ENCODE measurements at places on chromosomes 5 and 9.

GRCh38 chr9:109466623-109467590 lies 31.2 kb downstream of the PTPN3 start:
- DNase-seq = peak; percentile 79

GRCh38 chr9:9921805-9922204 lies 691.0 kb downstream of the PTPRD start:
- no peak for DNase-seq

DNA sequence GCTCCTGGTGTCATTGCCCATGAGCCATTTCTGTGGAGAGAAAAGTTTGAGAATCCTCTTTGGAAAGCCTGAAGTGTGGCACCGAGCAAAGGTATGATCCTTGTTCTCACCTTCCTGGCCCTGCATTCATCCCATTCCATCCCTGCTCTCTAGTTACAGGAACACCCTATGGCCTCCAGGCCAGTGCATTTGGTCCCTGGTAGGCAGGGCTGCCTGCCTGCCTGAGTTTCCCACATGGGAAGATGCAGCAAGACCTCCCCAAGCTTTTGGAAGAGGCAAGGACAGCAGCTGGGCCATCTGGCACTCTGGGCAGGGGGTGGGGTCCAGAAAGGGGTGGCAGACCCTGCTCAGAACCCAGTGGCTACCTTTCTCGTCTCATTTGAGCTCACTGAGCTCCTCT lies 24.5 kb downstream of the IGIP start:
- no peak for DNase-seq

DNA sequence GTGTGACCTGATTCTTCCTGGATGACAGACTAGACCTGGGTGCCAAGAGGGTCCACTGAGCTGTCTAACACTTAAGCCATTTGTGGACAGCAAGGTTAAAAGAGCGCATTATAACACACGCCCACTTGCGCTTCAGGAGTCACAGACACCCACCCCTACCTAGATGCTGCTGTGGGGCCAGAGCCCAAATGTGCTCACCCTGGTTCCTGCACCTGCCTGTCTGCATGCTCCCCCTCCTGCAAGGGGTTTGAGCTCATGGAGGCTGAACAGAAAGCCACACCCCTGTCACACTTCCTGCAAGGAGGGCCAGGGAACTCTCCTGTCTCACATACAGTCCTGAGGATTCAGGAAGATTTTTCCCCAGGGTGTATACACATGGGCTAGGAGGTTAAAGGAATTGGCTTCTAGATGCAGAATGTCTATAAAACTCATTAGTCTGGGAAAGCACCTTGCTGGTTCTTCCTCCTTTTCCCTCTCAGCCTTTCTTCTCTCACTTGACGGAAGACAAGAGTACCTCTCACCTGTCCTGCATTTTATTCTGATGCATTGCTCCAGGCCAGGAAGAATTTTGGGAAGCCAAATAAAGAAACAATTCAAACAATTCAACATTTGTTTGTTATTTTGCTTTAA lies 87.4 kb upstream of the LHFPL2 start:
- DNase-seq = no peak

DNA sequence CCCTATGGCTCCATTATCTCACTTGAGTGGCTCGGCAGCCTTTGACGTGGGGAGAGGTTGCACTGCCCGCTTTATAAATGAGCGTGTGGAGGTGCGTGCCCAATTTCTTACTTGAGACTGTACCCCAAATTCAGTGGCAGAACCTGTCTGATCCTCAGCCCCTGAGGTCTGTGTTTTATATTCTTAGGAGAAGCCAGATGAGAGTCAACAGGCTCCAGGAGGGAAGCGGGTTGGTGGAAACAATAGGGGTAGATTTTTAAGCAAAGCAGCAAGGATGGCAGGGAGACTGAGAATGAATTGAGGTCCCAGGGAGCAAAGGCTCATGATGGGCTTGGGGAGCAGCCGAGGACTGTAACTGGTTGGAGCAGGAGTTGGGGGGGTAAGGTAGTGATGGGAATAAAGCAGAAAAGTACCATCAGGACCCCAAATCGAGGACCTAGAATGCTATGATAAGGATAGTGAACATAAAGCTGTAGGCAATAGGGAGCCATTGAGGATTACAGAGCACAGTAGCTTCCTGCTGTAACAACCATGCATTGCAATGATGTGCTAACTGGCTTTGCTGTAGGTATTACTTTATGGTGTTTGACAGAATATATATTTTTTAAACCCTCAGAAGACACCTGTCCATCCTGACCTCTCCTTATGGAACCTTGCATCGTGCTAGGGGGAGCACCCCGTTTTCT lies 43.1 kb upstream of the DAB2IP start:
- DNase-seq = no peak

GRCh38 chr9:87569518-87569917 lies 71.9 kb downstream of the DAPK1 start:
- peak; percentile 49 for DNase-seq

DNA sequence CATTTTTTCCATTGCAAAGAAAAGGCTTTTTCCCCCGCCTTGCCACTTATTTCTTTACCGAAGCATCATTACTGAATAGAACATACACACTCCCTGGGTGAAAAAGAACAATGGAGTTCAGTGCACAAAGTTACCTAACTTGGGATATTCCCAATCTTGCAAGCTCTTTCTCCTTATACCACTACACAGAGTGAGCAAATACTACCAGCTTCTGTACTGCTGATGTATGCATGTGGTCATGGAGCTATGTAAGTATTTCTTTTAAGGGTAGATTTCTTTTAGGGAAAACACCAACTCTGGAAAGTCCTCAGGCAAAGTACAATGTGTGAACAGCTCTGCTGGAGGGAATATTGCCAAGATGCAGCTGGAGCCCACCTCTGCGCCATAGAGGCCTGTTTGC lies 81.1 kb downstream of the AOPEP start:
- no peak for DNase-seq

DNA sequence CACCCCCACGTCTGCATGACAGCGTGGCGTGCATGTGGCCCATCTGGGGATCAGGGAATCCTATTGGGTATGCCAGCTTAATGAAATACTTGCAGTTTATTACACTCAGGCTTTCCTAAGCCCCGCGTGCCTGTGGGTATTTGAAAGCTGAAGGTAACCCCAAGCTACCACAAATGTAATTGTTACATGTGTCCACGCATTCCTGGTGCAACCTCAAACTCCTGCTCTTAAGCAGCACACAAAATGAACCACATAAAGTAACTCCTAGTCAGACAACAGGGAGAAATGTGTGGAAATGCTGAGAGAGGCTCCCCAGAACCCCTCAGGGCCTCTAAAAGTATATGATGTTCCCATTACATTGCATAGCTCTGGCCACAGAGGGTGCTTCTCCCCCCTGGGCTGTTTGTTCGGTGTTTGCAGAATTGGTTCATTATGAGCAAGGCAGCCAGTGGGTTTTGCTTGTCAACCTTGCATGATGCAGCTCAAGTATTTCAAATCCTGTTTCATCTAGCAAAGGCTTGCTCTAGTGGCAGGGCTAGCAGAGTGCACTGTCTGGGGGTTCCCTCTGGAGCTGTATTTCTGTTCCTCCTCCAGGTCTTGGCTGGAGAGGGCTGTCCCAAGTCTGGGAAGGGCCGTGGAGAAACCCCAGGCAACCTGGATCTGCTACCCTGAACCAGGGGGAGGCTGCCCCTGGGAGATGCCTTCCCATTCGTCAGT lies 1.8 kb upstream of the DCANP1 start:
- DNase-seq = no peak

DNA sequence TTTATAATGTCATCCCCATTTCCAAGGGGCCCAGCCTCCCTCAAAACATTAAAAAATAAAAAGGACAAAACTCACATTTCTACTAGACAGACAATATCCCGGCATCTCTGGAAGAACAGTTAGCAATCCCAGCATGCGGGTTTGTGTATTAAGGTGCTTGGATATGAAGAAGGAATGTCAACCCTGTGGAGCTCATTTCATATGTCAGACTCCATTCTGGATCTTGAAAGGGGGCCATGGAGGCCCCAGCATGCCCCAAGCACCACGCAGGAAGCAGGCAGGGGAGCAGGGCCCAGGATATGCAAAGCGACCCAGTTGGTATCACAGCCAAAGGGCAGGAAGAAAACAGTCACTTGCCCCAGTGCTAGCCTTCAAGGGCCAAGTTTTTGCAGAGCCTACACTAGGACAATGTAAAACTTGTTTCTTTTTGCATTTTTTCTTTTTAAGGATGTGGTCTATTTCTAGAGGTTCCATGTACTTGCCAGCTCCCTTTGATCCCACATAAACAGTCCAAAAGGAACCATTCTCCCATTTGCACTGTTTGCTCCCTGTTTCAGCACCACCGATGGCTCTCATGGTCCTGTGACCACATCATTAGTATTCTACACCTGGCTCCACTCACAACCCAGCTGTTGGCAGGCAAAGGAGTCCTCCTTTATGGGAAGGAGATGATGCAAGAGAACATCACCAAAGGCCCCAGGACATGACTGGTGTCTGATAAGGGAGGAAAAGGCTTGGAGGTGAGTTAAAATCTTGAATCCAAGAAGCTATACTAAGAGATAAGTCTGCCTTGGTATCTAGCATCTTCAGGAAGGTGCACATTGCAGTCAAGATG lies 58.3 kb downstream of the FGF1 start:
- DNase-seq = no peak

DNA sequence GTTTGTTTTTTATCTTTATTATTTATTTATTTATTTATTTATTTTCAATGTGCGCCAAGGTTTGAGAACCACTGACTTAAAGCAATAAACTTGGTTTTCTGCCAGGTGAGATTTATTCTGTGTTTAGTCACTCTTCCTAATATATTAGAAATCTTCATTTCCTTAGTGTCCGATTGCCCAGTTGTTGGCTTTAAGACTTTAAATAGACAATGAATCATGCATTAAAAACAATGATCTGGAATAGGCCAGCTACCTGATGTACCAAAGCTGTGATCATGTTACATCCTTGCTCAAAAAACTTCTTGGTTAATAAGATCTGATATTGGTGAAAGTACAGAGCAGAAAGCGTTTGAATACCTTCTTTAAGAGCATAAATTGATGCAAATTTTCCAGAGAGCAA lies 52.1 kb upstream of the ERBIN start:
- no peak for DNase-seq

GRCh38 chr5:132445930-132446329 lies 44.6 kb downstream of the IRF1 start:
- DNase-seq = no peak

DNA sequence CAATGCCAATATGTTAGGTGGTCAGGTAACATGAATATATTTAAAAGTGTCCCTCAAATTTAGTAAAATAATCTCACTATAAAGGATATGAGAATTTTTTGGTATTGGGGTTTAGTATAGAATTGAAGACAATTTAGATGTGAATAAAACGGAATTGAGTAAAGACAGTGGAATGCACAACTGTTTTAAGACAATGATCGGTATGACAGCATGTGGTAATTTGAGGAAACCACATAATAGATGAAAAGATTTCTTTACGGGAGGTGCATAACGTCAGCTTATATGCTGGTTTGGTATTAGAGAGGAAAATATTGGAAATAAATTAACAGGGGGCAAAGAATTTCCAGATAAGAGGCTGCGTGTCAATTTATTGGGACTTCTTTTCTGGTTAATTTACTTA lies 1043.2 kb downstream of the CDH18 start:
- no peak for DNase-seq

DNA sequence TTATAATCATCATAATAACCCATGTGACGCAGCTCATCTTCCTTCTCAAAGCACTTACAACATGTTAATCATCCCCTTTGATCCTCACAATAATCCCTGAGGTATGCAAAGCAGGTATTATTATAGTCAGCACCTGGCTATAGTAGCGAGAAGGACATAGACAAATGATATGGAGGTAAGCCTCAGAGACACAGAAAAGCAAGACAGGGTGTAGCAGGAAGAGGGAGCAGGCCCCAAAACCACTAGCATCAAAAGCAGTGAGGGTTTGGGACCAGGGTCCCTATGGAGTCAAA lies 139.2 kb upstream of the SLC30A5 start:
- no peak for DNase-seq

DNA sequence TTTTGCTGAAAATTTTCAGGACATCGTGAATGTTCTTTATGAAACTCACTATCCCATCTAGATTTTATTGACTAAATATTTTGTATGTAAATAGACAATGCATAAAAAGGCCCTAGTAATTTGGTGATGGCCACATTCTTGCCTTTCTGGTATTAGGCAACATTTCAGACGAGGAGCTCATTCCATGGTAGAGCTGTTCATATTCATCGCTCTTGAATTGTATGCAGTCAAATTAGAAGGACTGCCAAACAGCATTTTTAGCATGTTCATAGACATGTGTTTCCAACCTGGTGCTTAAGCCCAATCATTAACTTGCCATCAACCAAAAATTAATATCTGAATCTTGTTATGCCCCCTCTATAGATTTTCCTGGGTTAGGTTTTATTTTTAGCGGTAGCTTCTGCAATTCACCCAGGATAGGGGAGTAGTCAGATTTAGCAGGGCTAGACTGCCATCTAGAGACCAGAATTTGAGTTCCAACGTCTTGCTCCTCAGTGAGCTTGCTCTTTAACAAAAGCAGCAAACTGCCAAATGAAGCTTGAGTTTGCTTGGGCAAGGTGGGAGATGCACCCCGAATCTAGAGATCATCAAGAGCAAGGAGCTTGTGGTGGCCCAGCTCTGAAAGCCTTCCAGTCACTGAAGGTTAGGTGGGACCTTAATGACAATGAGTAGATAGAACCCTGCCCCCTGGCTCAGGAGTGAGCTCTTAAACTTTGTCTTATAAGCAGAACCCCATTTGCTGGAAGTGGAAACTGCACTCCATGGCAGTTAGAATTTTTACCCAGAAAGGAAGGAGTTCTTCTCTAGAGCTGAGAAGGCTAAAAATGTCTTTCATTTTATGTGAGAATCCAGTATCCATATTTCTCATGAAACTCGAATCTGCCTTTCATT lies 456.2 kb downstream of the RASEF start:
- DNase-seq = peak; percentile 68

DNA sequence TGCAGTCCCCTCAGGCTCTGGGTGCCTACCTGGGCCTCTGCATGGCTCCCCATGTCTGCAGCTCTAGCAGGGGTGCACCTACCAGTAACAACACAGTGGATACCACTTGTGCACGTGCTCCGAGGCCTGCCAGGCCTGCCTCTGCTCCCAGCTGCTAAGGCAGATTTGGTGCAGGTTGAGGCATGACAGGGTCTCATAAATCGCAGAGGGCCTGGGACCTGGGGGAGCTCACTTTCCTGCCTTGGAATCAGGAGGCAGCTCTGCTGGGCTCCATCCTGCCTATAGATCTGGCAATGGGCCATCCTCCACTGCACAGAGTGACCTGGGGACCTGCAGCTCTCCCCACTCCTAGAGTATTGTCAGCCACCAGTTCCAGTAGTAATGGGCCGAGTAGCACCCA lies 121.9 kb upstream of the CXCL14 start:
- DNase-seq = no peak

DNA sequence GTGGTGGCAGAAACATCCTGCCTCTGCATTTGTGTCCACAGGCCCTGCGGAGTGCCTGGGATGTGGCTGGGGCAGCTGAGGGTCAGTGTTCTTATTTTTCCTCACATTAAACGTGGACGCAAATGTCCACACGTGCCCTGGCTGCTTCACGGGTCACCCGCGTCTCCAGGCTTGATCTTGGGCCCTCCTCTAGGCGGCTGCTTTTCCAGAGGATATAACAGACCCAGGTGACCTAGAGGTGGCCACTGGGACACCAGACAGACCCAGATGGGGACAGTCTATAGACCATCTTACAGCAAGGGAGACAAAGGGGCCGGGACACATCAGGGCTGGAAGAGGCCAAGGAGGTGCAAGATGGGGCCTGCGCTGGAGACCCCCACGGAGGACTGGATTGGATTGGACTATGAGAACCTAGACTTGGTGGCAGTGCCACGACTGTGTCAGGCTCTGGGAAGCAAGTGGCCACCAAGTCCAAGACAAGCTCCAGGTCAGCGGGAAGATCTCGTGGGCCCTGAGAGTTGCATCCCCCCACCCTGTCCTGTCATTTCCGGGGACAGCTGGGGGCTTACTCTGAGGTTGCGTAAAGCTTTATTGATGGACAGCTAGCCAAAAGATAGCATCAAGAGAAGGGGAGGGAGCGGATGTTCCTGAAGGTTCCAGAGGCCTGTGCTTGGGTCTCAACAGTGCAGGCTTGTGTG lies 6.9 kb downstream of the WNK2 start:
- DNase-seq = no peak

Data from Jurkat, Clone E6-1 (cell line).